Left lung (tissue), 14 donors: ENCODE measurements at places on chromosomes 3 and 15. TPM values are rescaled to one million over a fixed set of nuclear protein-coding genes. Genes with fewer than 3 reads are reported as not detected.

Gene MAGEF1
- total RNA-seq = 27.8 TPM

DNA sequence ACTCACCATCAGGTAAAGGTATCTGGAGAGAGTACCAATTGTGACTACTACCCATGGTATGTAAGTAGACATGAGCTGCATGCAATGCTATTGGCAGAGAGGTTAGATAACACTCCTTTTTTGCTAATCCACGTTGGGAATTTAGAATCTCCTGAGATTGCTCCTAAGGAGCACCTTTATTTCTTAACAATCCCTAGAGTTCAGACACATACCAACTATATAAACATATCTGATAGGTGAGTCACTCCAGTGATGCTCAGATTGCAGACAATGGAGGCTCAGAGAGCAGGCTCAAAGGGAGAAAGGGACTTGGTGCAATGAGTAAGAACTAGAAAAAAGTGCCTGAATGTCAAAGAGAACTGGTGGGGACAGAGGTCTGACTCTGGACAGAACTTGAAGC lies 47.0 kb upstream of the LRRFIP2 start:
- H3K27me3 ChIP-seq = no peaks in the 10 kb centered on the region
- no peaks in the 10 kb centered on the region for H3K4me1 ChIP-seq
- no peak overlapping the region for H3K4me3 ChIP-seq

DNA sequence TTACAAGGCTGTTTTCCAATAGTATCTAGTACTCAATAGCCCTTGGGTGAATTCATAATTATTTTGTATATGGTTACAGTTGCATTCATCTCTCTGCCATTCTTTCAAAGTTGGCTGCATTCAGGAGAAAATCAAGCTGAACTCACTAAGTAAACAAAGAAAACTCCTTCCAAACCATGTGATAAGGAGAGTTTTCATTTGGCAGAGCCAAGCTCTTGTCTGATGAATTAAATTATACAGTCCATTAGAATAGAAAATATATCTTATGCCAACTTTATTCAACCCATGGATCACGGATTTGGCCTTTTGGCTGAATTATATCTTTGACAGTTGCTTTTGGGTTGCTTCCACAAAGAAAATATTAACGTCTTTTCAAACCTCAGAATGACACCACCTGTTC lies 272.3 kb upstream of the ROBO1 start:
- no peaks in the 10 kb centered on the region for H3K4me1 ChIP-seq
- no peaks in the 10 kb centered on the region for H3K36me3 ChIP-seq
- DNase-seq = no peak
- no peaks in the 10 kb centered on the region for H3K27me3 ChIP-seq
- no peak overlapping the region for H3K27ac ChIP-seq
- H3K4me3 ChIP-seq = no peak overlapping the region

- H3K4me3 ChIP-seq = no peak overlapping the region
- H3K36me3 ChIP-seq = no peaks in the 10 kb centered on the region
- no peaks in the 10 kb centered on the region for H3K4me1 ChIP-seq
- H3K27me3 ChIP-seq = peaks cover 72% of the 10 kb centered on the region
- no peak for DNase-seq
Measured at GRCh38 chr15:68844856-68845550, 24.3 kb upstream of the ANP32A start.

- no peak overlapping the region for H3K27ac ChIP-seq
- DNase-seq = no peak
- no peaks in the 10 kb centered on the region for H3K36me3 ChIP-seq
- H3K27me3 ChIP-seq = no peaks in the 10 kb centered on the region
- no peaks in the 10 kb centered on the region for H3K4me1 ChIP-seq
Measured at GRCh38 chr3:59886790-59887189, 837.0 kb upstream of the CFAP20DC start.

GRCh38 chr15:76064375-76064774 lies 4.6 kb downstream of the TMEM266 start:
- no peak overlapping the region for H3K4me3 ChIP-seq
- no peak for DNase-seq
- H3K36me3 ChIP-seq = no peaks in the 10 kb centered on the region
- no peak overlapping the region for H3K27ac ChIP-seq
- H3K27me3 ChIP-seq = peaks cover 45% of the 10 kb centered on the region

DNA sequence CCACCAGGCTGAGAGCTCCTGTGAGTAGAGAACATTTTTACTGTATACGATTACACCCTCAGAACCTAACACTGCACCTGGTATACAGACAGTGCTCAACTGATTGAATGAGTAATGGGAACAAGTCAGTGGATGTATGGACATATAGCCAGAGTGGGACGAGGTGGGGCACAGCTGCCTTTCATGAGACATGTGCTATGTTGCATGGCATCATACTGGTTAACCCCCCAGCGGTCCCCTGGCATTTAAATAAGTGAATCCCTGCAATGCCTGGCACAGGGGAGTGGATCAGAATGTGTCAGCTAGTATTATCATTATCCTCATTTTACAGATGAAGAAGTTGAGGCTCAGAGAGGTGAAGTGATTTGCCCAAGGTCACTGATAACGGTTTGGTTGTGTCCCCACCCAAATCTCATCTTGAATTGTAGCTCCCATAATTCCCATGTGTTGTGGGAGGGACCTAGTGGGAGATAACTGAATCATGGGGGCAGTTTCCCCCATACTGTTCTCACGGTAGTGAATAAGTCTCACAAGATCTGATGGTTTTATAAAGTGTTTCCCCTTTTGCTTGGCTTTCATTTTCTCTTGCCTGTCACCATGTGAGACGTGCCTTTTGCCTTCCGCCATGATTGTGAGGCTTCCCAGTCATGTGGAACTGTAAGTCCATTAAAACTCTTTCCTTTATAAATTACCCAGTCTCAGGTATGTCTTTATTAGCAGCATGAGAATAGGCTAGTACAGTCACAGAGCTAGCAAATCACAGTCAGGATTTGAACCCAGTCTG lies 56.0 kb upstream of the ATP2B2 start:
- H3K4me1 ChIP-seq = no peaks in the 10 kb centered on the region
- no peak for DNase-seq
- no peak overlapping the region for H3K4me3 ChIP-seq
- peaks cover 4% of the 10 kb centered on the region for H3K27me3 ChIP-seq
- no peaks in the 10 kb centered on the region for H3K36me3 ChIP-seq
- H3K27ac ChIP-seq = no peak overlapping the region

DNA sequence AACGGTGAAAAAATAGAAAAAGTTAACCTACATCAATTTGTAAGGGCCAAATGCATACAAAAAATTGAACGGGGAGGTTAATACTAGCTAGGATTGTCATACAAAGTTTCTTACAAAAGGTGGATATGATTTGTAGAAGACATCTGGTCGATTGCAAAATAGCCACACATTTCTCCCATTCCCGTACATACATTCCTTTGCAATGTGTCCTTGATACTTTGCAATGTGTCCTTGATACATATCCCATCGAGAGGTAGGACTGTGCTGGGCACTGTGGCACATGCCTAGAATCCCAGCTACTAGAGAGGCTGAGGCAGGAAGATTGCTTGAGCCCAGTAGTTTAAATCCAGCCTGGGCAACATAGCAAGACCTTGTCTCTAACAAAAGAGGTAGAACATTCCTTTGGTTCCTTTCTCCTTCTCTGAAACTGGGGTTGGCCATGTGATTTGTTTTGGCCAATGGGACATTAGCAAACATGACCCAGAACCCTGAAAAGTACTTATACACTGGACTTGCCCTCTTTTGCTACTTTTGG lies 9.5 kb downstream of the TTBK2 start:
- no peaks in the 10 kb centered on the region for H3K4me1 ChIP-seq
- no peak for DNase-seq
- H3K4me3 ChIP-seq = no peak overlapping the region
- H3K27ac ChIP-seq = no peak overlapping the region
- no peaks in the 10 kb centered on the region for H3K27me3 ChIP-seq

Gene CILP
- total RNA-seq = 1.4 TPM

Gene RETNLB
- total RNA-seq = not detected

Gene TNNC1
- 30.7 TPM for total RNA-seq

DNA sequence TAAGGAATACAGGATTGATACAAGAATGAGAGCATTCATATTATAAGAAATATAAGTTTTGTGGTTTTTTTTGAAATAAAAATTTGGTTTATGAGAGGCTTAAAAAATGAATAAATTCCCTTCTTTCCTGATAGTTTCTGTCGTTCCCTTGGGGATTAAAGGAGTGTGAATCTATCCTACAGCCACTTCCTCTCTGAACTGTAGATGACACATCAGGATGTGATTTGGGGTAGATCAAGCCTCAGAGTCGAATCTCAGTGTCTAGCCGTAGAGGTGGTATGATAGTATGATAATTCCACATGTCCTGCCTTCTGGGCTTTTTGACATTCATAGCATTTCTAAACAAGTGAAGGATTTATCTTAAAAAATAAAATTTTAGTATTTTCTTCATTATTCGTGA lies 343.1 kb downstream of the LPP start:
- H3K4me1 ChIP-seq = no peaks in the 10 kb centered on the region
- no peaks in the 10 kb centered on the region for H3K36me3 ChIP-seq
- H3K27ac ChIP-seq = no peak overlapping the region
- no peaks in the 10 kb centered on the region for H3K27me3 ChIP-seq
- no peak for DNase-seq

Gene CTXN2
- not detected for total RNA-seq

Gene CIAO2A
- total RNA-seq = 73.0 TPM

GRCh38 chr15:58276924-58277323 lies 138.7 kb downstream of the AQP9 start:
- H3K27me3 ChIP-seq = no peaks in the 10 kb centered on the region
- no peak overlapping the region for H3K4me3 ChIP-seq
- H3K27ac ChIP-seq = no peak overlapping the region
- no peak for DNase-seq
- no peaks in the 10 kb centered on the region for H3K36me3 ChIP-seq

Gene PLIN1
- 0.37 TPM for total RNA-seq

GRCh38 chr3:10268930-10269329 lies 20.7 kb downstream of the TATDN2 start:
- H3K4me1 ChIP-seq = peaks cover 31% of the 10 kb centered on the region
- H3K27ac ChIP-seq = no peak overlapping the region
- no peaks in the 10 kb centered on the region for H3K36me3 ChIP-seq
- no peak overlapping the region for H3K4me3 ChIP-seq

GRCh38 chr3:190543671-190544070 lies 29.8 kb downstream of the IL1RAP start:
- no peak for DNase-seq
- H3K27ac ChIP-seq = no peak overlapping the region
- no peaks in the 10 kb centered on the region for H3K36me3 ChIP-seq
- no peak overlapping the region for H3K4me3 ChIP-seq
- H3K27me3 ChIP-seq = no peaks in the 10 kb centered on the region

DNA sequence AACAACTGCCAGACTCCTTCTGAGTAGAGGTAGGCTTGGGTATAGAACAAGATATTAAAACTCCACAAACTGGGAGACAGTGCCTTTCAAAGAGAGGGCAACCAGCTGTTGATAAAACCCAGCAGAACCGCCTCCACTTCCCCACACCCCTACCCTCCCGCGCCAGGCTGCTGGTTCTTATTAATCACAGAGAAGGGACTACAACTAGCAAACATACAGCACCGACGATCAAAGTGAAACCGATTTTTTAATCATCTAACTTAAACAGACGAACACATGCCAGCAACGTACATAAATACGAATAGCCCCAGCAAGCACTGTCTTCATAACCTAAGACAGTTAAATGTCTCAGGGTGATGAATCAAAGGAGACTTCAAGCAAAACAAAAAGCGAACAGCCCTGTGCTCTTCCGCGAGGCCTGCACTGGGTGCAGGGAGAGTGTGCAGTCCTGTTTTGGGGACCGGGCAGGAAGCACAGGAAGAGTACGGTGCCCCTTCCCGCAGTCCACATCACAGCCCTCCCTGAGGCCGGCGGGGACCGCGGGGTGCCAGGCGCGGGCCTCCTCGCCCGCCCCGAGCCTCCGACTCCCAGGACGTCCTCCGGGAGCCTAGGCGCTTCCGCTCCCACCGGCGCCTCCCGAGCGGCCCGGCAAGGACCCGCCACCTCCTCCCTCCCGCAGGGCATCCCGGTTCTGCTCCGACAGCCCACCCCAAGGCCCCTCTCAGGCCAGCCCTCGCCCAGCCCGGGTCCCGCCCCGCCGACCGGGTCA lies 75.1 kb upstream of the VGLL4 start:
- peaks cover 24% of the 10 kb centered on the region for H3K27me3 ChIP-seq
- H3K27ac ChIP-seq = peak overlapping the region; percentile 94
- H3K4me3 ChIP-seq = peak overlapping the region; percentile 86
- H3K4me1 ChIP-seq = peaks cover 43% of the 10 kb centered on the region
- no peaks in the 10 kb centered on the region for H3K36me3 ChIP-seq

DNA sequence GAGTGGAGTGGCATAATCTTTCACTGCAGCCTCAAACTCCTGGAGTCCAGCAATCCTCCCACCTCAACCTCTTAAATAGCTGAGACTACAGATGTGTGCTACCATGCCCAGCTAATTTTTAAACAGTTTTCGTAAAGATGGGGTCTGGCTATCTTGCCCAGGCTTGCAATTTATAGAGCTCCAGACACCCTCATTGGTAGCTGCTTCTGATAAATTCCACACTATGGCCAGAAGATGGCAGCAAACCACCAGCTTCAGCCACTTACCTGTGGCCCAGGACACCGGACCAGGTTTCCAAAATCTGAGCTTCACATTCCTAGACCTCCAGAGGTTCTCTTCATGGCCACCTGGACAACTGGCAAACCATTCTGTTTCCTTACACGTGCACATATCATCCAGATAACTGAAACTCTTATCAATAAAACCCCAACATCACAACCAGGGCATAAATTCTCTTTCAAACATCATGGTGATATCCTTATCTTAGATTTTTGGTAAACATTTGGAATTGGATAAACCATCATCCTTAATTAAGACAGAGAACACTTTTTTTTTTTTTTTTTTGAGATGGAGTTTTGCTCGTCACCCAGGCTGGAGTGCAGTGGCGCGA lies 28.9 kb downstream of the FBXW12 start:
- H3K36me3 ChIP-seq = peaks cover 25% of the 10 kb centered on the region
- DNase-seq = peak; percentile 46

DNA sequence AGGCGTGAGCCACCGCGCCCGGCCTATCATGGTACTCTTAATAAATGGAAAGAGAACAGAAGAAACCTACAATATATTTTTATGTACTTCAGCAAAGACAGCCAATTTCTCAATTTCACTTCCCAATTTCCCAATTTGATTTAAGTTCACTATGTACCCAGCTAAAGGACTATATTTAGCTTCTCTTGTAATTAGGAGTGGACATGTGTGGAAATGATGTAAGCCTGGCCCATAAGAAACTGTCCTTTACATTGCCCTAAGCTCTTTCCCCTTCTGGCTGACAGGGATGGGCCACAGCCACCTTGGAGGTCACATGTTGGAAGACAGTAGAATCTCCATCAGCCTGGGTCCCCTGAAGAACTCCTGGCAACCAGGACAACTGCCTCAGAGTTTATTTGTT lies 6.2 kb downstream of the TMEM39A start:
- DNase-seq = no peak
- no peaks in the 10 kb centered on the region for H3K27me3 ChIP-seq
- no peaks in the 10 kb centered on the region for H3K36me3 ChIP-seq
- peaks cover 23% of the 10 kb centered on the region for H3K4me1 ChIP-seq
- no peak overlapping the region for H3K4me3 ChIP-seq

Gene CPLX3
- total RNA-seq = not detected

- H3K27ac ChIP-seq = no peak overlapping the region
- H3K4me1 ChIP-seq = peaks cover 15% of the 10 kb centered on the region
- peaks cover 97% of the 10 kb centered on the region for H3K27me3 ChIP-seq
- no peaks in the 10 kb centered on the region for H3K36me3 ChIP-seq
- no peak for DNase-seq
Measured at GRCh38 chr3:27723815-27724458, 1.8 kb upstream of the EOMES start.

Gene PLEKHO2
- total RNA-seq = 34.5 TPM

- no peak overlapping the region for H3K4me3 ChIP-seq
- peaks cover 25% of the 10 kb centered on the region for H3K4me1 ChIP-seq
- no peaks in the 10 kb centered on the region for H3K36me3 ChIP-seq
- H3K27me3 ChIP-seq = peaks cover 44% of the 10 kb centered on the region
- DNase-seq = no peak
Measured at GRCh38 chr3:155748611-155749365, 3.9 kb upstream of the PLCH1 start.
